T-helper 1 cell (primary cell): ENCODE measurements at places on chromosomes 3 and 15.

DNA sequence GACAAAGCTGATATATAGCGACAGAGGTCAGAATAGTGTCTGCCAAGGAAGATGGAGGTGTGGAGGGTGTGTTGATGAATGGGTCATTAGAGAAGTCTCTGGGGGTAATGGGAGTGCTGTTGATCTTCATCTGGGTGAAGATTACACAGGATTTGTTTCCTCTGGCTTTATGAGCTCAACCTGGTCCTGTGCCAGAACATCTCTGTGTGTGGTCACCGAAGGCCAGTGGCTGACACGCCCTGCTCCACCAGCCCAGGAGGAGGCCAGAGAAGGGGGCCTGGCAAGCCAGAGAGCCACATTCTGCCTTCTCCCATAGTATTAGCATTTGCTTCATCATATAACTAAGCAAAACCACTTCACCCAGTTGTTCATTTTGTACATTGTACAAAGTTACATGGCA, 121.1 kb downstream of the ZNF621 start:
- DNase-seq = no peak

GRCh38 chr3:11764931-11765363, 81.7 kb downstream of the TAMM41 start:
- DNase-seq = no peak

DNA sequence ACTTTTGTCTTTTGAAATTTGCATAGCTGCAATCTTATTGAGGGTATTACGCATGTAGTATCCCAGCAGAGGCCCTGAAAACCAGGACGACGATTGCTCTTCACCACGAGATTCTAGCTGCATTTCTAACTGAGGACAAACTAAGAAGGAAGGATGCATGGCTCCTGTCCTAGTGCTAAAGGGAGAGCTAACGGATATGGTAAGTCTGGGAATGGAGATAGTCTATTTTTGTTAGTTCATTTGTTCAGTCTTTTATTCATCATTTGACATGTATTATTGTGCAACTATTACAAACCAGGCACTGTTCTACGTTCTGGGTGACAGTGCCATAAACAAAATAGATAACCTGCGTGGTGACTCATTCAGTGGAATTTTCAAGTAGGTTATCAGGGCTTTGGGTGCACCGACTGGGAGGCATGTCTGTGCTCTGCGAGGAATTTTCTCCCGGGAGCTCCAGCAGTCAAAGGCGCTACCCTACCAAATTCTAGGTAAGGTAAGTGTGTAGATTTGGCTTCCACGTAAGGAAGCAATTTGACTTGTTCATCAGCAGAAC, 51.9 kb upstream of the ETV5 start:
- DNase-seq = no peak

DNA sequence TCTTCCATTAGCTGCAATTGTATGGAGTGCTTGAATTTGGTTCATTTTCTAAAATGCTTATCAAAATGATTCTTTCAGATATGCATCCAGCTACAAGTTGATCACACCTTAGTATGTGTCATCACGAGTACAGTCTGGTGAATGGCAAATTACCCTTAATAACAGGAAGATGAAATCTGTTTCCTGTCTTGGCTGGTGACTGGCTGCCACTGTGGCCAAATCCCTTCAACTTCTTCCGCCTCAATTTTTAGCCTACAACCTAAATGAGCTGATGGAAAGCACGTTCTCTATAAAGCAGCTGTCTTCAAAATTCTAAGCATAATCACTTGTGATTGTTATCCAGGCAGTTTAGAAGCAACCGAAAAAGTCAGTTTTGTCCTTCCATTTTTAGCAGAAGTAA, 387.1 kb upstream of the NECTIN3 start:
- no peak for DNase-seq

DNA sequence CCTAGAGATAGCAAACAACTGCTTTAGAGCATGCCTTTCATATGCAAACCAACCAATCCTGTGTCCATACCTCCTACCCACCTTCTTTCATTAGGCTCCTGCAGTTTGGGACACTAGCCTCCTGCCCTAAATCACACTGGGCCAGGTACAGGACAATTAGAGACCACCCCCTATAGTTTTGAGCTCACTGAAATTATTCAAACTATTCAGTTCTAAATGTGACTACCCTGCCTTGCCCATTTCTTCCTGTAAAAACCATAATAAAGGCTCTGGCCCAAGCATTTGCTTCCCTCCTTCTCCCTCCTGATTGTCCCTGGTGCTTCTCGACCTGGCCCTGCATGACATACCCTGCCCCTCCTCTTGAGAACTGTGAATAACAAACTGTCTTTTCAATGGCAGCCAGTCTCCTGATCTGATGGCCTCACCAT, 31.4 kb upstream of the LRIG1 start:
- no peak for DNase-seq

GRCh38 chr3:63192248-63192647, 85.9 kb upstream of the SYNPR start:
- DNase-seq = no peak

DNA sequence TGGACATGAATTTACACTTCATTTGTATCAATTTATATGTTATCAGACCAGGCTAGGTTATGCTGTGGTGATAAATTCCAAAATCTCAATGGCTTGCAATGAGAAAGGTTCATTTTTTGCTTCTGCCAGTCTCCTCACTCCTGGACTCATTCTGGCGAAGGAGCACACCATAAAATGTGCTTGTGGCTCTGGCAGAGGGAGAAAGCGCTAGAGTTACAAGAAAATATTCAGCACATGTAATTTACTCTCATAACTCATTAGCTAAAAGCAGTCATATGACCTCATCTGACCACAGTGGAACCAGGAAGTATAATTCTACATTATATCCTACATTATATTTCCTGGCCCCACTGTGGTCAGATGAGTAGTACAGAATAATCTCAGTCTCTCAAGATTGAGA, 193.8 kb downstream of the BCHE start:
- no peak for DNase-seq

- no peak for DNase-seq
These were observed 110.7 kb upstream of the C3orf80 start for GRCh38 chr3:160114355-160114995.
